ENCODE measurements at places on chromosomes 2 and 18.
A peak's percentile ranks its signal among the peaks of the same experiment; 100 is the strongest.

GRCh38 chr2:115609978-115610377, 1167.5 kb downstream of the DPP10 start:
- DNase-seq, result no peak

DNA sequence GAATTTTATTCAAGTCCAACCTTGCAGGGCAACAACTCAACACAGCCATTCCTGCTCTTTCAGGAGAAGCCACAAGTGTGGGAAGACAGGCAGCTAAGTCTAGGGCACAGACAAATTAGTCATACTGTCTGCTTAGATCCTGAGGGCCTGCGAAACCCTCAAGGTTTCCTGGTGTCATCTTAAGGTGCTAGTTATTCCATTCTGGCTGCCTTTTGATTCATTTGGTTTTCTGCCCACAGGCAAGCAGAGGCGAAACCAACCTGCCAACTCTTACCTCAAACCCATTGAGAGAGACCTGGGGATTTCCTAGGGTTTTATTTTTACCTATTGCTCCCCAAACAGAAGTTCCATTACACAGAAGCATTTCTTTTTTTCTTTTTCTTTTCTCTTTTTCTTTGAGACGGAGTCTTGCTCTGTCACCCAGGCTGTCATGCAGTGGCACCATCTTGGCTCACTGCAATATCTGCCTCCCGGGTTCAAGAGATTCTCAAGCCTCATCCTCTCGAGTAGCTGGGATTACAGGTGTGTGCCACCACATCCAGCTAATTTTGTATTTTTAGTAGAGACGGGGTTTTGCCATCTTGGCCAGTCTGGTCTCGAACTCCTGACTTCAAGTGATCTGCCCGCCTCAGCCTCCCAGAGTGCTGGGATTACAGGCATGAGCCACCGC, 23.7 kb upstream of the SCYGR1 start:
- DNase-seq, result no peak

- DNase-seq, result peak; percentile 32
These were observed 3.2 kb downstream of the EMX1 start for GRCh38 chr2:72920318-72921087.

GRCh38 chr2:125581557-125581956, 1074.4 kb upstream of the GYPC start:
- no peak for DNase-seq
